K562 (cell line): ENCODE measurements at places on chromosomes 16 and 17. TPM values are rescaled to one million over a fixed set of nuclear protein-coding genes. Genes with fewer than 3 reads are reported as not detected.
A peak's percentile ranks its signal among the peaks of the same experiment; 100 is the strongest.

- H3K27ac ChIP-seq = no peak overlapping the region
- H3K27me3 ChIP-seq = 0 out of 2 replicates have a peak, but pooled peaks cover 5% of the 10 kb centered on the region
Observed at GRCh38 chr16:27118526-27118925, 51.8 kb downstream of the C16orf82 start.

GRCh38 chr16:22077700-22078313 lies 14.5 kb upstream of the VWA3A start:
- H3K4me3 ChIP-seq = no peak overlapping the region
- H3K27ac ChIP-seq = no peak overlapping the region
- no peaks in the 10 kb centered on the region for H3K27me3 ChIP-seq
- no peaks in the 10 kb centered on the region for H3K4me1 ChIP-seq
- no peaks in the 10 kb centered on the region for H3K36me3 ChIP-seq
- DNase-seq = peak; percentile 70

The PHB1 gene
- 447 and 460 TPM in 2 replicates for total RNA-seq

GRCh38 chr16:81041696-81042095 lies 6.1 kb downstream of the ATMIN start:
- no peak overlapping the region for H3K27ac ChIP-seq
- no peaks in the 10 kb centered on the region for H3K27me3 ChIP-seq
- H3K36me3 ChIP-seq = peaks cover 81% of the 10 kb centered on the region
- no peaks in the 10 kb centered on the region; the same call in 1 of the 2 replicates for H3K4me1 ChIP-seq

GRCh38 chr16:63337264-63337663 lies 1301.0 kb upstream of the CDH8 start:
- H3K4me3 ChIP-seq = no peak overlapping the region
- no peak overlapping the region for H3K27ac ChIP-seq
- no peak for DNase-seq
- H3K36me3 ChIP-seq = no peaks in the 10 kb centered on the region
- H3K27me3 ChIP-seq = no peaks in the 10 kb centered on the region
- no peaks in the 10 kb centered on the region for H3K4me1 ChIP-seq

DNA sequence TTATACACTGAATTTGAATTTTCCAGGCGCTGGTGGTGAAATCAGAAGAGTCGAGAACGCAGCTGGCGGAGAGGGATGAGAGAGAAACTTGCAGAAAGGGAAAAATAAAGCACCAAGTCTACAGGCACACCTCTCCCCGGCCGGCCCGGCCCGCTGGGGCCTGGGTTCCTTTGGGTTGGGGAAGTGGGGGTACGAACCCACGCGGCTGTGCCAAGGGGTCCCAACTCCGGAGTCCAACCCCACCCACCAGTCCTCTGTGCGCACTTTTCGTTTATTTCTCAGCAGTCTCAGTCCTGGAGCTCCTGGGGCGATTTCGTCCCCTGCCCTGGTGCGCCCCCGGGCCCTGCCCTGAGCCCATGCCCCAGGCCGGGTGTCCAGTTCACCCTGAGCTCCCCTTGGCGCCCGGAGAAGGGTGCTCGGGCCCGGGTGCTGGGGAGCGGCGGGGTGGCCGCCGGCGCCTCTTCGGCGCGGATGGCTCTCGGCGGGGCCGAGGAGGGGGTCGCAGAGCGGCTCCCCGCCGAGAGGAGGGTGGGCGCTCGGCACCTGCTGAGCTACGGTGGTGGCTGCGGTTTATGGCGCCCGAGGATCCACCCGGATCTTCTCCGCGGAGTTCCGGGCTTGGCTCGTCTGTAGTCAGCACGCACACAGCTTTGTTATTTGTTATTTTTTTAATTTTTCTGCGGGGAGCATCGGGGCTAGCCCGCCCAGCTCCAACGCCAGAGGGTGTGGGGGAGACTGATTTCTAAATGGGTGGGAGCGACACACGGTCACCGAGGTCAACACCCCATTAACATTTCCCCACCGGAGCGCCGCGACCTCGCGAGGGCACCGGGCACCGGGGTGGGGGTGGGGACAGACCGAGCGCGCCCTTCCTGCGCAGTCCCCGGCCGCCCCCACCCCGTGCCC lies 15.7 kb upstream of the CBX8 start:
- H3K4me3 ChIP-seq = 0 out of 2 replicates have a peak overlapping the region, but pooled peaks have one; percentile 16
- no peaks in the 10 kb centered on the region for H3K36me3 ChIP-seq
- H3K4me1 ChIP-seq = peaks cover 72% of the 10 kb centered on the region
- no peaks in the 10 kb centered on the region for H3K27me3 ChIP-seq

The CDH5 gene
- total RNA-seq = 0.04 TPM in 1 of 2 replicates, not detected in the other

The ANKRD13B gene
- 22.3 and 28.1 TPM in 2 replicates for total RNA-seq

- H3K36me3 ChIP-seq = no peaks in the 10 kb centered on the region
- no peak for DNase-seq
- no peak overlapping the region; the same call in 2 of the 3 replicates for H3K27ac ChIP-seq
Observed at GRCh38 chr17:31307640-31308039, 6.2 kb downstream of the EVI2B start.

The IKZF3 gene
- 1.1 and 1.6 TPM in 2 replicates for total RNA-seq

- no peak overlapping the region for H3K4me3 ChIP-seq
- H3K27ac ChIP-seq = no peak overlapping the region
- peaks cover 13% of the 10 kb centered on the region for H3K27me3 ChIP-seq
- no peaks in the 10 kb centered on the region for H3K4me1 ChIP-seq
Observed at GRCh38 chr16:10522966-10523365, 57.4 kb downstream of the EMP2 start.

The ASGR2 gene
- total RNA-seq = 0.29 TPM in 1 of 2 replicates, not detected in the other

The CALB2 gene
- 0.20 TPM in 1 of 2 replicates, not detected in the other for total RNA-seq

DNA sequence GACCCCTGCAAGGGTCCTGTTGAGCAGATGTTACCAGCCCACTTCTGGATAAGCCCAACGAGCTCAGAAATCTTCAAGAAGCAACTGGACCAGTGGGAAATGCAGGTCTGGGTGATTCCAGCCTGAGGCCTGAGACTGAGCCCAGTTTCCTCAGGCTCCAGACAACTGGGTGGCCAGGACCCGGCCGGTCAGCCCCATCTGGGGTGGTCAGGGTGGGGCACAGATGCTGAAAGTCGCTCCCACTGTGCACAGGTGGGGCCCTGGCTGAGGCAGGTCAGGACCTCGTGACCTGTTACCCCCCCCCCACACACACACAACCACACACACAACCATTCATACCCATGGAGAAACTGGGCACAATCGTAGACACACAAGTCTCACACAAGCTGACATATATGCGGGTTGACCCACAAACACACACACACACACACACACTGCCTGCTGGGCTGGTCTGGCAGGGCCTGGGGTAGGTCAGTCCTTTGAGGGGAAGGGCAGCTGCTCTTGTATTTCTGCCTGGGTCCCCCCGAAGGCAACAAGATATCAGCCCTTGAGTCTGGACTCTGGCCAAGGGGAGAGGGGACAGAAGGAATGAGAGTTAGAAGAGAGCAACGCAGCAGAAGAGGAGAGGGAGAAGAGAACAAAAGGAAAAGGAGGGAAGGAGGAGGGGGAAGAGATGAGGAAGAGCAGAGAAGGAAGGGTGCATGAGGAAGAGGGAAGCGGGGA lies 99.0 kb upstream of the CDH5 start:
- H3K4me3 ChIP-seq = no peak overlapping the region
- peaks cover 7% of the 10 kb centered on the region for H3K4me1 ChIP-seq
- H3K27ac ChIP-seq = no peak overlapping the region
- H3K36me3 ChIP-seq = no peaks in the 10 kb centered on the region
- peaks cover 21% of the 10 kb centered on the region for H3K27me3 ChIP-seq

The NPIPA3 gene
- 3.4 and 3.8 TPM in 2 replicates for total RNA-seq

The METTL16 gene
- 26.9 and 30.5 TPM in 2 replicates for total RNA-seq

The TP53TG3F gene
- 0.84 and 1.2 TPM in 2 replicates for total RNA-seq

The ATP2A1 gene
- total RNA-seq = 2.3 and 2.6 TPM in 2 replicates

DNA sequence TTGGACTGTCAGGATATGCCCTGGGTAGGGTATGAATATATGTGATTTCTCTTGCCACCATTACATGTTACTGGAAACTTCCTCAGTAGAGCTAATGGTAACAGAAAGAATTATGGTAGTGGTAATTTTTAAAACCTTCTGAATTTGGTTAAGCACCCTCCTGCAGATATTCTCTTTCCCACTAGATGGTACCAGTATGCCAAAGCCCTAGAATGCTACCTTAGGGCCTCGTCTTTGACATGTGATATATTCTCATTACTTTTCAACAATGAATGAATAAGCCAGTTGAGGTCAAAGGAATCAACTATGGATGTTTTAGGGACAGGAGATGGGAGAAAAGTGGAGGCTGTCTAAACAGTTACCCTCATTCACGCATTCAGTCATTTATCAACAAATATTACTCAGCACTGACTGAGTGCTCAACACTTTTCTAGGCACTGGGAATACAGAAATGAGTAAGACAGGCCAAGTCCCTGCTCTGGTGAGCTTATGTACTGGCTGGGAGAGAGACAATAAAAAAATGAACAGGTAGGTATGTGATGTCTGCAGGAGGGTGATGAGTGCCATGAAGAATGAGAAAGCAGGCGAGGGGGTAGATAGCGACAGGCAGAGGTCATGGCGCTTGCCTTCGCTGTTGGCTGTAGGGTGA lies 14.7 kb downstream of the CDH13 start:
- no peak overlapping the region for H3K4me3 ChIP-seq
- H3K27me3 ChIP-seq = no peaks in the 10 kb centered on the region
- H3K4me1 ChIP-seq = no peaks in the 10 kb centered on the region
- no peak overlapping the region for H3K27ac ChIP-seq
- no peak for DNase-seq

DNA sequence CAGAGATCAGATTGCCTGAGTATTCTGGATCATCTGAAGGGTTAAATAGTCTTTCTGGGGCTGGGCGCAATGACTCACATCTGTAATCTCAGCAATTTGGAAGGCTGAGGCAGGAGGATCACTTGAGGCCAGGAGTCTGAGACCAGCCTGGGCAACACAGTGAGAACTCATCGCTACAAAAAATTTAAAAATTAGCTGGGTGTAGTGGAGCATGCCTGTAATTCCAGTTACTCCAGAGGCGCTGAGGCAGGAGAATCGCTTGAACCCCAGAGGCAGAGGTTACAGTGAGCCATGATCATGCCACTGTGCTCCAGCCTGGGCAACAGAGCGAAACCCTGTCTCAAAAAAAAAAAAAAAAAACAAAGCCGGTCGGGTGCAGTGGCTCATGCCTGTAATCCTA lies 15.7 kb downstream of the MVP start:
- H3K4me1 ChIP-seq = peaks cover 14% of the 10 kb centered on the region
- H3K27me3 ChIP-seq = no peaks in the 10 kb centered on the region
- no peak for DNase-seq
- no peak overlapping the region for H3K4me3 ChIP-seq

DNA sequence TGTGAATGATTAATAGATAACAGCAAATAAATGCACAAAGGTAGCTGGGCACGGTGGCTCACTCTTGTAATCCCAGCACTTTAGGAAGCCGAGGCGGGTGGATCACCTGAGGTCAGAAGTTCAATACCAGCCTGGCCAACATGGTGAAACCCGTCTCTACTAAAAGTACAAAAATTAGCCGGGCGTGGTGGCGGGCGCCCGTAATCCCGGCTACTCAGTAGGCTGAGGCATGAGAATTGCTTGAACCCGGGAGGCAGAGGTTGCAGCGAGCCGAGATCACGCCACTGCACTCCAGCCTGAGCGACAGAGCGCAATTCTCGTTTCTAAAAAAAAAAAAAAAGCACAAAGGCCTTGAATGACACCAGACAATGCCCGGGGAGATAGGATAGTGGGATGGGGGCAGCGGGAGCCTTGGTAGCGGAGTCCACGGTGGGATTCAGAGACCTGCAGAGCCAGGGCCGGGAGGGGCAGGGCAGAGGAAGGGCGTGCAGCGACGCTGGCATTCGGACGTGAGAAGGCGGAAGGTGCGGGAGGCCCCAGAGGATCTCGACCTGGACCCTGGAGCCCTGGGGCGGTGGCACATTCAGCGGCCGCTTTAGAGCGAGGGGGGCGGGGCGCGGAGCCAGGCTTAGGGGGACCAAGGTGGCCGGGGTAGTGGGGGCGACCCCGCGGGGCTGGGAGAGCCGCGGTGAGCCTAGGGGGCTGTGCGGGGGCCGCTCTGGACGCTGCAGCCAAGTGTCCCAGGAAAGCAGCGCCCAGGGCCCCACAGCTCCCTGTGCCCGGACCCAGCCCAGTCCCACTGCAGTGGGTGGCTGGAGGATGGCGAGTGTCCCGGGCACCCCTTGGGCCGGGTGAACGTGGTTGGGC lies 999 bp upstream of the FLYWCH2 start:
- DNase-seq = no peak
- no peaks in the 10 kb centered on the region for H3K27me3 ChIP-seq
- H3K36me3 ChIP-seq = no peaks in the 10 kb centered on the region
- no peak overlapping the region for H3K27ac ChIP-seq
- H3K4me1 ChIP-seq = peaks cover 26% of the 10 kb centered on the region

GRCh38 chr16:13098536-13098935 lies 197.1 kb downstream of the SHISA9 start:
- no peaks in the 10 kb centered on the region for H3K4me1 ChIP-seq
- H3K36me3 ChIP-seq = no peaks in the 10 kb centered on the region
- H3K4me3 ChIP-seq = no peak overlapping the region
- no peaks in the 10 kb centered on the region for H3K27me3 ChIP-seq
- no peak overlapping the region for H3K27ac ChIP-seq

- H3K27me3 ChIP-seq = peaks cover 8% of the 10 kb centered on the region
- DNase-seq = no peak
- H3K27ac ChIP-seq = no peak overlapping the region
- H3K36me3 ChIP-seq = no peaks in the 10 kb centered on the region
Observed at GRCh38 chr17:61144137-61144536, 255.5 kb upstream of the TBX2 start.

The SHBG gene
- total RNA-seq = not detected in 2 replicates

DNA sequence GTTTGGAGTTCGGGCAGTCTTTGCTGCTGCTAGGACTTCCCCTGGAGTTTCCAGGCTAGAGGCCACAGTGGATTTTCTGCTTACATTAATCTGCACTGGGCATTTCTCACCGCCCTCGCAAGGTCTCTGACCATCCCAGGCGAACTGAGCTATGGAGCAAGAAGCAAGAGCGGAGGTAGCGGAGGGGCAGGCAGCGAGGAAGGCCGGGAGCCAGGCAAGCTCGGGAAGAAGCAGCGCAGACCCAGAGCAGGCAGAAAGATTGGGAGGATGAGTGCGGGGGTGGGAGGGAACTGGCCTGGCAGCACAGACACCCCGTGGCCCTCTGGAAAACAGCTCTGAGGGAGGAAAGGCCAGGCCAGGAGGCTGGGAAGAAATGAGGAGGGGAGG lies 3.8 kb downstream of the COTL1 start:
- H3K27ac ChIP-seq = no peak overlapping the region
- DNase-seq = no peak
- H3K4me3 ChIP-seq = no peak overlapping the region
- H3K27me3 ChIP-seq = no peaks in the 10 kb centered on the region
- H3K36me3 ChIP-seq = peaks cover 44% of the 10 kb centered on the region

The PRPF8 gene
- 278 and 294 TPM in 2 replicates for total RNA-seq

DNA sequence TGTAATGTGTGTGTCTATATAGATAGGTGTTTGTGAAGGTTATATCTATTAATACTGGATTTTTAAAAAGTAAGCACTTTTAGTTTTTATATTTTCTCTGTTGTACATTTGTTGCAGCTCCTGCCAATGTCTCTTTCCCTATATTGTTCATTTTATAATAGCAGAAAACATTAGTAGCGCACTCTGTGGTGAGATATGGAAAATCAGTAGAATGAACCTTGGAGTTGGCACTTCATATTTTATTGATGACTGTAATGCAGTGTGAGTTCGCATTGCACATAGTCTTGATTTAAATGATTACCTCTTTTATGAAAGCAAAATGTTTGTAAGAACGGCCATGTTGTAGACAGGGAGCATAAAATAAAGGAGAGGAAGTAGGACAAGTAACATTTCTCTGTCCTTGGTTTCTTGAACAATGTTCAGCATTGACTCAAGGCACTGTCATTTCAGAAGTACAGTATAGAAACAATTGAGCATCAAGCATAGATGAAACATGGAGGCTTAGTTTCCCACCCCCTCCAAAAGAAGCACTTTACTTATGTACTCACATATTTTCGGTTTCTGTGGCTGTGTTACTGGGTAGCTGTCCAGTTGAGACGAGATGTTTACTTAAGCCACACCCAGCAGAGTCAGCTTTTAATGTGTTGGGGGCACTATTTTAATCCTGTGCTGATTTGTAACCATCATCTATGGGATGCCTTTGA lies 74.0 kb downstream of the TANC2 start:
- no peaks in the 10 kb centered on the region for H3K36me3 ChIP-seq
- no peak overlapping the region for H3K4me3 ChIP-seq
- H3K27me3 ChIP-seq = no peaks in the 10 kb centered on the region
- no peaks in the 10 kb centered on the region for H3K4me1 ChIP-seq
